Jurkat, Clone E6-1 (cell line): ENCODE measurements at places on chromosomes 11 and 22.

DNA sequence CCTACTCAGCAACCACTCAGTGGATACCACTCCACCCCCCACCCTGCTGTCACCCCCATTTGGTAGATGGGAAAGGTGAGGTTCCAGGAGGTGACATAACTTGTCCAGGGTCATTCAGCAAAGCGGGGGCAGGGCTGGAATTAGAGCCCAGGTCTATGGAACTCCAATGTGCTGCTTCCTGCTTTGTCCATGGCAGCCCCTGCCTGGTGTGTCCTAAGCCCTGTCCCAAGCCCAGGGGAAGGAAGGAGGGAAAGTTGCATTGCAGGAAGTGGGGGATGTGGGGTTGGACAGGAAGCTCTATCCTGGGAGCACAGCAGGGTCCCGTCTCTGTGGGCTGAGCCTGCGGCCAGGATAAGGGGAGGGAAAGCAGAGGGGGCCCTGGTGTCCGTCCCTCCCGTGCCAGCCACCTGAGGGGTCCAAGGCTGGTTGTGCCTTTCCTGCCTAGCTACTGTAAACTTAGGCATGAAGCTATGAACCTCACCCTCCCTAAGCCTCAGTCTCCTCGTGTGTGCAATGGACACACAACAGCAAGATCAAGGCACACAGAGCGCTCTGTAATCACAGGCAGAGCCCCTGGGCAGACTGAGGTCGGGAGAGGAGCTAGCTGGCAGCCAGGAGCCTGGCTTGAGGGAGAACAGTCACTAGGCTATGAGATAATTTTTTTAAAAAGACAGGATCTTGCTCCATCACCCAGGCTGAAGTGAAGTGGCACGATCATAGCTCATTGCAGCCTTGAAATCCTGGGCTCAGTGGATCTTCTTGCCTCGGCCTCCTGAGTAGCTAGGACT, 12.9 kb downstream of the GAL3ST1 start:
- DNase-seq = no peak

DNA sequence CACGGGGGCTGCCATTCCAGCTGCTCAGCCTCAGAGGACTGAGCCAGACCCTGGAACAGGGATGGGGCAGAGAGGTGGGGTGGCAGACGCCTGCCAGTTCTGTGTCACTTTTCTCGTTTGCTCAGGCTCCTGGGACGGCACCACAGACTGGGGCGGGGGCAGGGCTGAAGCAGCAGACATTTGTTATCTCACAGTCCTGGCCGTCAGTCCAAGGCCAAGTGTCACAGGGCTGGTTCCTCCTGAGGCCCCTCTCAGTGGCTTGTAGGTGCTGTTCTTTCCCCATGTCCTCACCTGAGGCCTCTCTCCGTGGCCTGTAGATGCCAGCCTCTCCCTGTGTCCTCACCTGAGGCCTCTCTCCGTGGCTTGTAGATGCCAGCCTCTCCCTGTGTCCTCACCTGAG, 24.7 kb downstream of the TPCN2 start:
- no peak for DNase-seq

- peak; percentile 78 for DNase-seq
Observed at GRCh38 chr22:44975427-44976262, 34.2 kb downstream of the PHF21B start.

GRCh38 chr22:48785792-48786678, 1041.6 kb downstream of the BRD1 start:
- DNase-seq = no peak

DNA sequence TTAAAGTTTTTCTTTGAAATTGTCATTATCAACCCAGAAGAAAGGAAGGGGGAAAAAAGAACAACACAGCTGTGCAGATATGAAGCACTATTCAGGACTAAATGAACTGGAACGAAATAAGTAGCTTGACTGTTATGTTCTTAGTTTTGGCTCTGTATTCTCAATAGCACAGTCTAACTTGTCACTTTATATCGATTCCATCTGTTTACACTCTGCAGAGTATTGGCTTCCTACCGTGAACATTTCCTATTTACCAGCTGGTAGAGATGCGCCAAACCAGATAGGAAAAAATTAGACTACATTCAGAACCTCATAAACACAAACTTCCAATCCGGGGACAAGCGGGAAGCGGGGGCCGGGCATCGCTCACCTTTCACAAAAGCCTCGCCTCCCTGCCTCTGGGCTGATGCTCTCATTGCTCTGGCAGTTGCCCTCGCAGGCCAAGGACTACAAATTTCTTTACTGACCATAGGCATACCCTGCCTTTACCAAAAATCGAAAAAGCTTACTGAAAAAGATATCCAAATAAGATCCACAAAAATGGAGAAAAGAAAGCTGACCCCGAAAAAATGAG, 66.2 kb downstream of the EFCAB6 start:
- no peak for DNase-seq

DNA sequence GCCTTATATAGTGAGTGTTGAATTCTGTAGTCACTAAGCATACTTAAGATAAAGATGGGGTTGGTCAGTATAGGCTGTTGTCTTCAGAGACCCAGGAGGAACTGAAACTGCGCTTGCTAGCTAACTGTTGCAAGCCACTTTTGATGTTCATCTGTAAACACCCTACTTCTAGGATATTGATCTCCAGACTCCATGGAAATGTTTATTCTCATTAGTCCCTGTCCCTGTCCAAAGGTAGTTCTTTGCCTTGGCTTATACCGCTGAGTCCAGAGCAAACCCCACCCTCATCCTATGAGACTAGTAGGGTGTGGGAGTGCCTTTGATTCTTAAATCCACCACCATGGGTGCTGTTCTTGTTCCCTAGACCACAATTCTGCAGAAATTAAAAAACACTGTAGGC, 36.4 kb downstream of the DEPDC5 start:
- DNase-seq = no peak
